ENCODE measurements at places on chromosomes 2 and 18.

GRCh38 chr2:196849895-196850294 is 40.7 kb upstream of the C2orf66 start:
- DNase-seq: no peak

DNA sequence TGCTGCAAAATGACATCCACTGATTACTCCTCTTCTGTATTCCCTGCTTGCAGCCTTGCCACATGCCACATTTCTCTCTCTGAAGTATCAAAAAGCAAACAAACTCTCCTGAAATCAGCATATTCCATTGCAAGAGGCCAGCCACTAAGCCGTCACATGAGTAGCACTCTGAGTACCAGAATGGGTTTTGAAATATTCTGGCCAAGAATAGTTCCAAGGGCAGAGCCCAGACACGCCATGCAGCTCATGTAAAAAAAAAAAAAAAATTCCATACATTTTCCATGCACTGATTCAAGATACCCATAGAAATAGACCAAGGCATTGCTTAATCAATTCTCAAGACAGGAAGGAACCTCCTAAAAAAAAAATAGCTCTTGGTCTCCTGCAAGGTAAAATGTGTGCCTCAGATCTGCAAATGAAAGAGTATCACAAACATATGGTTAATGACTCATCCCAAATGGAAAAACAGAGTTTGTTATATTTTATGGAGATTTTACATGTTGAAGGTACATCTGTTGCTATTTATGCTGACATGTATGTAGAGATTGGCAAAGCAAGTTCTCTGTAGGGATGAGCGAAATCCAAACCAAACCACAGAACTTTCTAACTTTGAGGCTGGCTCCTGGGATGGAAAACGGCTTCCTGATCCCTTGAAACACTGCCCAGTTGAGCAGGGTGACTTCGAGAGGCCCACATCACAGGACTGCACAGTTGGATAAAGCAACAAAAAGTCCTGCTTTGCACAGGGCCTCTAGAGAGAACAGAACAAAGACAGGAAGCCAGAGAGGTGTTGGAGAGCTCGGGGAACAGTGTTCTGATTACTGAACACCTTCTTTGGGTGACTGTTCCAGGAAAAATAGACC is 346.2 kb downstream of the ZNF521 start:
- no peak for DNase-seq

DNA sequence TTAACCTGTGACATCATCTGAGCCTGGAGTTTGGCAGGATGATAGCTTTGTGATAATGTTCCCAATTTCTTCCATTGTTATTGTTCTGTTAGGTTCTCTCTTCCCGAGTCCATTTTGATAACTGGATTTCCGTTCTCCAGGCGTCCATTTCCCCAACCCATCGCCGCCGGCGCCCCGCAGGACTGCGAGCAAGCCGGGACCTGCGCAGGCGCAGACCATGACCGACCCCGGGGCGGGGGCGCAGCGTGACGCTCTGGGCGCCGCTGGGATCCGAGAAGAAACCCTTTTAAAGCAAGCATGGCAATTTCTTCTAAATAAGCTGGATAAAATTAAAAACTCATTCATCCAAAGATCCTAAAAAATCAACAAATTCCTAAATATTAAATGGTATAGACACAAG is at the start of gene SLC25A52:
TSS of gene SLC25A52 (minus strand) at position 186 of the 400 bp plus-strand sequence. CDS start 219 bp downstream, outside the sequence.
- no peak for DNase-seq

- no peak for DNase-seq
These were observed 41.4 kb upstream of the YES1 start for GRCh38 chr18:853471-853870.

DNA sequence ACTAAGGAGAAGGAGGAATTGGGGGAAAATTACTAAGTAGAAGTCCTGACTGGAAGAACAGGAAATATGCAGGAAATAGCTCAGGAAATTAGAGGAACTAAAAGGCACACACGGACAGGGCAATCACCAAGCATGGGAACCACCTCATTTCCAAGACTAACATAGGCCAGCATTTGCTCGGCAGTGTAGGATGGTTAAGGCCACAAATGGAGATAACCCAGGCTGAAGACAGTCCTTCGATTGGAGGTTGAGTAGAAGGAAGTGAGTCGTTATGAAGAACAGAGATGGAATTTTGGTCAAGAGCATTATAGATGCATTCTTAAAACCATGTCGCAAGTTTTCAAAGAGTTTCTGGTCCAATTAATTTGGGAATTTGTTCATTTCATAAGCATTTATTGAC is 401.4 kb downstream of the ALK start:
- DNase-seq: no peak

DNA sequence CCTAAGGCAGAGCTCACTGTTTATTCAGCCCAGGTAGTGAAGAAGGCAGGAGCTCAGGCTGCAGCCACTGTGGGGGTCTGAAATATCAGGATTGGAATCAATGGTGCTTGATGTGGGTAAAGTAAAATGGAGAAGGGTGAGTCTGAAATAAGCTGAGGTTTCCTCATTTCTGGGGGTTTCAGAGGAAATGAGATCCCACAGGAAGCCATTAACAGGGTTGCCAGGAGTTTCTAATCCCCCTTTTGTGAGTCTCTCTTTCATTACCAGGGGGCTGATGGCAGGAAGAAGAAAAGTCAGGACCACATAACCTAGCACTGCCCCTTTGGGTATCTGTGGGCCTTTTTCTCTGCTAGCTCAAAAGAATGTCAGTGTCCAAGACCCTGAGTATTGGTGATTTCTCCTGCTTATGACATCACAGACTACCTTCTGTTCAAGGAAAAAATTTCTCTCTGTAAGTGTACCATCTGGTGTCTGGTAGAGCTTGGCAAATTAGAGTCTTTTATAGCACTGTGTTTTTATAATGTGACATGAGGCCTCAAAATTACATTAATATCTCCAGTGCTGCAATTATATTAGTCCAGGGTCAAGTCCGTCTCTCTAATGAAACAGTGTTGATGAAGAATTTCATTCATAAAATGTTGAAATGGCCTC is 56.0 kb downstream of the LBH start:
- no peak for DNase-seq

DNA sequence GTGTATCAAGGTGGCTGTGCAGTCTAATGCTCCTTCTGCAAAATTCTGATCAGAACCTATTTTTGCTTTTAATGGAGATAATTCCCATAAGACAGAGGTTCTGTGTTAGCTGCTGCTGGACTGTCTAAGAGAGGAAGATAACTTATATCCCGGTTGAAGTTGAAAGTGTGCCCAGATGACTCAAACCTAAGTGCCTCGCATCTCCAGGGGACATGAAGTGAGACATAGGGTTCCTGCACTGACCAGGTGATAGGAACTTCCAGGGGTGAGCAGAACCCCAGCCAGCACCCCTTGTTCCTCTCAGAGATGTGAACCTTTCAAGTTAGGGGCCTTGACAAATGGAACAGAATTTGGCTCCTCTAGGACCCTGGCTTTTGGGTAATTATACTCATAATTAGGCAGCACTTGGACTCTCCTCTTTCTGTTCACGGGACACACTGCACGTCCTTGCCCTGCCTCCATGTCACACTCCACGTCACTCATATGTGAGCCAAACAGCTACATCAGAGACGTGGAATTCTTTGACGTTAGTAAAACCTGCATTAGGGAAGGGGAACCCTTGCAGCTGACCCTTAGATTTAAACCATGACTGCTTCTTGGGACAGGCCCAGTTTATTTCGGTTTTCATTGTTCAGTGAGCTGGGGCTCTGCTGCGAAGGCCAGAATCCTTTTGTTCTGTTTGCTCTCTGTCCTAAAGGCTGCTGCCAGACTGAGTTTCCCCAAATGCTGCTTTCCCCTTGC is 104.5 kb upstream of the ALPP start:
- no peak for DNase-seq

GRCh38 chr2:215548714-215549113 is 112.8 kb upstream of the FN1 start:
- DNase-seq: no peak

- no peak for DNase-seq
These were observed 32.3 kb downstream of the AGAP1 start for GRCh38 chr2:235526166-235526565.

GRCh38 chr2:29114586-29114945 is 649 bp upstream of the CLIP4 start:
- DNase-seq: no peak

DNA sequence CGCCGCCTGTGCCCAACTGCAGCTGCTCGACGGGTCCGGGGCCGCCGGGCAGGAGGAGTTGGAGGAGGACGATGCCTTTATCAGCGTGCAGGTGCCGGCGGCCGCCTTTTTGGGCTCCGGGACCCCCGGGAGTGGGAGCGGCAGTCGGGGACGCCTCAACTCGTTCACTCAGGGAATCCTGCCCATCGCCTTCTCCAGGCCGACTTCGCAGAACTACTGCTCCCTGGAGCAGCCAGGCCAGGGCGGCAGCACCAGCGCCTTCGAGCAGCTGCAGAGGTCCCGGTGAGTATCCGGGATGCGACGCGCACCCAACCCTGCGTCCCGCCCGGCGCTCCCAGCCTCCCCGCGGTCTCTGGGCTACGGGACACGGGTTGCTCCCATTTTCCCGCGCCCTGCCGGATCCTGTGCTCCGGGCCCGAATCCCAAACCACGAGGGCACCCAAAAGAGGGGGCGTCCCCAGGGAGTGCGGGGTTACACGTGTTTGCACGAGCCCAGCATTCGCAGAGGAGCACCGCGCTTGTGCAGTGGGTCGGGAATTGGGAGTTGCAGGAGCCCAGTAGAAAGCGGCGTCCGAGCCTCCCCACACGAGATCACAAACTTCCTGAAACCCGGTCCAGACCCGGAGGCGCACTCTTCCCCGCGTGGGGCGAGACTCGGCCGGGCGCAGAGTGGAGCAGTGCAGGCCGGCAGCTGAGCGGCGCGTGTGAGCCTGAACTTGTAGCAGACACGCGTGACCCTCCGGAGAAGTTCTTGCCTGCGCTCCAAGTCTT is 1.2 kb downstream of the CABLES1 start:
- DNase-seq: no peak

DNA sequence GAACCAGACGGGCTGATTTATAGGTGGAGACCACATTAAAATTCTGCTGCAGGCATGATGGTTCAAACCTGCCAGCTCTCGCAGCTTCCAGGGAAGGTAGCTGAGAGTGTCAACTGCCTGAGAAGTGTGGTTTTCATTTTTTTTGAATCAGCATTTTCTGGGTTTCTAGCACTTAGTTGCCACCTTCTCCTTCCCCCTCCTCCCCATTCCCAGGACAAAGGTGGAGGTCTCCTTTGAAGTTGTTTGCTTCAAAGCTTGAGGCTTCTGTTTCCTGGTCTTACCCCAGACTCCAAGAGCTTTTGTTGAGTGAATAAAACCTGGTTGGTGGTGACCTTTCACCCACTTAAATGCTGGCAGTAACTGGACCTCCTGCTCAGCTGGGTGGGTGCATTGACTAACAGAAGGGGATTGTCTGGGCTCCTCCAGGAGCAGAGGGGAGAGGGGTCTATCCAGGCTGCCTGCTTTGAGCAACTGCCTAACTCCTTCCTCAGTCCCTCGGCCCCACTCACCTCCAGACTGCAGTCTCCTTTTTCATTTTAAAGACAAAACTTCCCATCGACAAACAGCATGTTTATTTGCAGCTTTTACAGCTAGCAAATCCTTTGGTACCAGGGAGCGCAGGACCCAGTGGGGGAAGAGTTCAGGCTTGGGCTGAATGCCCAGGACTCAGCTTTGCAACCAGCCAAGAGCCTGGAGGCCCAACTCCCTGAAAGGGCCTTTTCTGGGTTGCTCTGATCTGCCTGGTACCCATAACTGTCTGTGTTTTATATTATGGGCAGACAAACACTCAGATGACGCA is 3.5 kb downstream of the RHOB start:
- DNase-seq: no peak

DNA sequence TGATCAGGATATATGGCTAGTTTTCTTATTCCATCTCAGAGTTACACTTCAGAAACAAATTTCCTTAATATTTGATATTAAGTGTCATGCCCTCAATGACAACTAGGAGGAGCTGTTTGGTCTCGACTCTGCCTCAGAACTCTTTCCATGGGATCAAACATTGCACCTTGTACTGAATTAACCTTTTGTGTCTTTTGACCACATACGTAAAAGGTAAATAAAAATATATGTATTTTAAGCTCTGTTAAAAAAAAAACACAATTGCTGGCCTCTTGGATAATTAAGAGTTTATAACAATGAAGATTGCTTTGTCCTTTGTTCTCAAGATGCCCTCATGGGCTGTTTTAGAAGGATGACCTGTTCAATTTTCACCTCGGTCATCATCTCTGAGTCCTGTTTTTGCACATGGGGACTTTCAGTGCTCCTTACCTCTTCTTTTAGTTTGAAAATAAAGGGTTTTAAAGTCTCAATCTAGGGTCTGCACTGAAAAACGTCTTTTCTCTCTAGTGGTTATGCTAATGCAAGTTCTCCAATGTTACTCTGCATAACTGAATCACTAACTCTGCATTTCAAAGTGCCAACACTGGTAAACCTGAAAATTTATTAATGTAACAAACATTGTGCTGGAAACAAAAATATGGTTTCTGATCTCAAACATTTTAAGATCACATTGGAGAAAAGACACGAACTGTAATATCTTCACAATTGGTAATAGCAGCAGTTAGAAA is 18.8 kb upstream of the FN1 start:
- DNase-seq: no peak

DNA sequence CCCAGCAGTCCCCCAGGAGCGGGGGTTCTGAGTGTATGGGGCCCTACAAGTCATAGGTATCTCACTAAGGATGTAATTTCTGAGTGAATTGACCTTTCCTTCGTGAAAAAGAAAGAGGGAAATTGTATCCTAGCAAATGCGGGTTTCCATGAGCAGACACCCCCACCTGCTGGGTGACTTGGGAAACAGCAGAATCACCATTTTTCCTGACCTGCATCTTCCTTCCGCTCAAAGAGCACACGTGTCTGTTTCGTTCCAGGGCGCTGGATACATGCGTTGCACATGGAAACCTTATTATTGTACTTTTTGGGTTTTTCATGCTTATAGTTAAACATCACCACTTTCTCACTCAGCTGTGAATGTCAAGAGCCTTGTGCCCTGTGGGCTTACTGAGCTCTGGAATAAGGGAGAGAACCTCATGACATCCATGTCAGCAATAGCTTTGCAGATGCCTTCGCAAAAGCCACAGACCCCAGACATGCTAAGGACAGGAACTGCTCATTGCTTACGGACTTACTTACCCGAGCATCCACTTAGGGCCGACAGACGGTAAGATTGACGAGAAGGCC is 132.8 kb downstream of the TPO start:
- DNase-seq: no peak

- no peak for DNase-seq
These were observed 149.2 kb downstream of the FAM210A start for GRCh38 chr18:13577091-13577697.

DNA sequence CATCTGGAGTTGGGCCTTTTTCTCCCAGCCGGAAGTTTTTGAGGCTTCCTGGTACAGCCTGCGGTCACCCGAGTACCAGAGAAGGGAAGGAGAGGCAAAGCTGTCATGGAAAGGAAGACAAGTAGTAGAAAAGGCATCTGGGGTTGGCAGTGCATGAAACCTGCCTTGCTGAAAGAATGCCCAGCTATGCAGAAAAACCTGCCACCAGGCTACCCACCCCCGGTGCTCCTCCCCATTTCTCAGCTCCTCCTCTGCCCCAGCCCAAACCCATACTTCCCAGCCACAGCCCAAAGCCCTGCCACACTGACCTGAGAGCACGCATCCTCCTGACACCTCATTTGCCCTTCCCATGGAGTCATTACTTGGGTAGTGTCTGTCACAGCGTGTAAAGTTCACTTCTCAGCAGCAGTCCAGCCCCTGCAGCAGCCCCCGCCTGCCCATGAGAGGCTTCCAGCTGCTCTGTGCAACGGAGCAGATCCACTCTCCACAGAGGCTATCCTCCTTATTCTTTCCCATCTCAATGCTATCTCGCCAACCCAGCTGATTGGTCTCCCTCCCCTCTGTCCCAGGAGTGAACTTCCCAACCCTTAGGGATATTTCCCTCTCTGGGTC is 40.4 kb upstream of the MAL start:
- no peak for DNase-seq
